ENCODE measurements at places on chromosomes 5 and 9. TPM values are rescaled to one million over a fixed set of nuclear protein-coding genes. Genes with fewer than 3 reads are reported as not detected.

The POLR1E gene
- total RNA-seq = 23.2 TPM

- DNase-seq = no peak
Measured at GRCh38 chr9:137044502-137045177, 1.3 kb downstream of the NPDC1 start.

DNA sequence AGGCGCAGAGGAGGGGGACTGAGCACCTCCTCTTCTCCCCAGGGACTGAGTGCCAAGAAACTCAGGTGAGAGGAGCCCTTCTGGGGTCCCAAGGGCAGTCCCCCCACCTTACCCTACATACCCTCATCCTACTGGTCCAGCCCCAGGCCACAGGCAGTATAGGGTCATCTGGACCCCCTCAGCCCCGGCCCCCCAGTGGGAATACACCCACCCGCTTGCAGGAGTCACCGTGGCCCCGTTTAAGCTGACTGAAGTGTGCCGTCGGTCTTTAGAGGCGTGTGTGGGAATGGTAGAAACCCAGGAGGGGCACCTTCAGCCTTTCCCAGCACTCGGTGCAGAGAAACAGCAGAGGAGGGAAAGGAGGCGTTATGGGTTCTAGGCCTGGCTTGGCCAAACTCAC lies 30.8 kb downstream of the COL15A1 start:
- DNase-seq = no peak

The SPINK5 gene
- 0.62 TPM for total RNA-seq

DNA sequence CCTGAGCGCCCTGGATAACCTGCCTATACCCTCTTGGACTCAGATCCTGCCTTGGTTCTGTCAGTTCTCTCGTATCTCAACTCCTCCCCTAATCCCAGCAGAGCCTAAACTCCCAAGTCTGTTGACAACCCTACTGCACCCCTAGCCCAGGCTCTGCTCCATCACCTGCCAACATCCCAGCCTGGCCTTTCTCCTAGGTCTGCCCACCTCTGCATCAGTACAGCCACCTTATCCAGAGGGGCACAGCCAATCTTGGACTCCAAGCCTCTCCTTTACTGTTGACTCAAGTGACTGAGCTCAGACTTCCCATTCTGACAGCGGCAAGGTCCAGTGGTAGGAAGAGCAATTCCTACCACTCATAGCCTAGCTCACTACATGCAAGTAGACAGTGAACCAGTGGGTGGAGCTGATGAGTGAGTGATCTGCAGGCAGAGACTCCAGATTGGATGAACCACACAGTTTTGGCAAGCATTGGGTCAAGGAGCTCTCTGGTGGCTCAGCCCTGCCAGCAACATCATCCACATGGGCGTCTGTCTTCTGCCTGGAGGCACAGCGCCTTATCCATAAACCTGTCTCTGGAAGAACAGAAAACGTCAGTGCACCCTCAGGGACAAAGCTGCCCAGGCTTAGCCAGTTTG lies 26.5 kb downstream of the TRMO start:
- DNase-seq = no peak

The CEL gene
- total RNA-seq = 3.4 TPM

- no peak for DNase-seq
Measured at GRCh38 chr5:5499442-5499841, 77.0 kb downstream of the ICE1 start.
